Activated naive CD8-positive, alpha-beta T cell treated with anti-CD3 and anti-CD28 coated beads, Interleukin-2, amount 10 ng/mL, durations not matched to agents 7 days and 5 days (primary cell): ENCODE measurements at places on chromosomes 4 and X. TPM values are rescaled to one million over a fixed set of nuclear protein-coding genes. Genes with fewer than 3 reads are reported as not detected.

GRCh38 chr4:74873545-74874301 lies 59.2 kb upstream of the PARM1 start:
- peaks cover 4% of the 10 kb centered on the region for H3K27me3 ChIP-seq
- H3K4me1 ChIP-seq, result no peaks in the 10 kb centered on the region
- H3K27ac ChIP-seq, result no peak overlapping the region
- no peaks in the 10 kb centered on the region for H3K36me3 ChIP-seq
- DNase-seq, result no peak

- H3K27me3 ChIP-seq, result peaks cover 3% of the 10 kb centered on the region
- H3K36me3 ChIP-seq, result no peaks in the 10 kb centered on the region
- H3K4me3 ChIP-seq, result no peak overlapping the region
- H3K27ac ChIP-seq, result no peak overlapping the region
Observed at GRCh38 chr4:55030589-55030988, 94.8 kb downstream of the KDR start.

- peaks cover 1% of the 10 kb centered on the region for H3K36me3 ChIP-seq
- no peak overlapping the region for H3K27ac ChIP-seq
- DNase-seq, result no peak
- no peaks in the 10 kb centered on the region for H3K27me3 ChIP-seq
- H3K4me3 ChIP-seq, result no peak overlapping the region
Observed at GRCh38 chr4:4491396-4491893, 50.4 kb downstream of the STX18 start.

DNA sequence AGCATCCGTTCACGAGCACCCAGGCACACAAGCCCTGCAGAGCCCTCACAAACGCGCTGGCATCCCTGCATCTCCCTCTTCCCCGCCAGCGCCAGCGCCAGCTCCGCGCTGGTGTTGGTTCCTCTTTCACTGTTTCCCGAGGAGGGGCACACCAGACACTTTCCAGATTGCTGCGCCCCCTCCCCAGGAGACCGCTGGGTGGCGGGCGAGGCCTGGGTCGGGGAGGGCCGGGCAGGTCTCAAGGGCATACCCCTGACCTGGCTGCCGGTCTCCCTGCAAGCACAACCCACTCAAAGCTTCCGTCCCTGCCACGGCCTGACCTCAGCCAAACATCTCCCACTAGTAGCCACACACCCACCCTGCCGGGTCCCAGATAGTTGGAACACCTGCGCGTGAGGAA lies 2.2 kb upstream of the NKX1-1 start:
- peak overlapping the region; percentile 37 for H3K4me3 ChIP-seq
- H3K36me3 ChIP-seq, result peaks cover 2% of the 10 kb centered on the region
- H3K27me3 ChIP-seq, result peaks cover 37% of the 10 kb centered on the region
- H3K27ac ChIP-seq, result peak overlapping the region; percentile 72

Gene PLCXD1
- 61.2 TPM for total RNA-seq

- no peaks in the 10 kb centered on the region for H3K36me3 ChIP-seq
- DNase-seq, result no peak
- H3K4me1 ChIP-seq, result no peaks in the 10 kb centered on the region
Observed at GRCh38 chrX:5683996-5684395, 544.7 kb downstream of the NLGN4X start.

Gene GALNTL6
- not detected for total RNA-seq

DNA sequence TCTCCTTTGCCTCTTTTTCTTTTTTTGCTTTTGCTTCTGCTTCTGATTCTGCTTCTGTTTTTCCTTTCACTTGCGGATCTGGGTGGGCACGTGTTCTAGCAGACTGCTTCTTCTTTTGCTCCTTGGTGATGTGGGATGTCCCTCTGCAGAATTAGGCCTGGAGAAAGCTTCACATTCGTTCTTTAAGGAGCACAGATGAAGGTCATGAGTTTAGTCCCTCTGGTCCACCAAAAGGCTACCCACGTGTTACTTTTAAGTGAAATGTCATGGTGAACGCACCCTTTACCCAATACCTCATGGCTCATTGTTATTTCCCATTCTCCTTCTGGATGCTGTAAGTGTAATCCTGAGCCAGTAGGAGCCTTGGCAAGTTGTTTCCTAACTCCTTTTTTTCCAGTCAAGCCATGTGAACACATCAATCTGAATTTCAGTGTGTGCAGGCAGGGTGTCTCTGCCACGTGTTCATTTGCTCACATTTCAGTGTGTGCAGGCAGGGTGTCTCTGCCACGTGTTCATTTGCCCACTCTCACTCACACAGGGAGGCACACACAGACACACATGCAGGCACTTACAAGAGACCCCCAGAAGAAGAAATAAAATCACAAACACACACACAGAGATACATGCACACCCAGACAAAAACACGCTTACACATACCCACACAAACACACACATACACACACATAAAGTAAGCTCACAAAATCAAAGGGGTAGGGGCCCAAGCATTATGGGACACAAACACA lies 36.9 kb downstream of the NBDY start:
- no peak for DNase-seq
- H3K36me3 ChIP-seq, result peaks cover 8% of the 10 kb centered on the region
- peaks cover 38% of the 10 kb centered on the region for H3K4me1 ChIP-seq
- H3K27ac ChIP-seq, result peak overlapping the region; percentile 95
- H3K27me3 ChIP-seq, result no peaks in the 10 kb centered on the region
- peak overlapping the region; percentile 76 for H3K4me3 ChIP-seq

Gene TEX13B
- not detected for total RNA-seq

Gene PROM1
- total RNA-seq, result not detected

DNA sequence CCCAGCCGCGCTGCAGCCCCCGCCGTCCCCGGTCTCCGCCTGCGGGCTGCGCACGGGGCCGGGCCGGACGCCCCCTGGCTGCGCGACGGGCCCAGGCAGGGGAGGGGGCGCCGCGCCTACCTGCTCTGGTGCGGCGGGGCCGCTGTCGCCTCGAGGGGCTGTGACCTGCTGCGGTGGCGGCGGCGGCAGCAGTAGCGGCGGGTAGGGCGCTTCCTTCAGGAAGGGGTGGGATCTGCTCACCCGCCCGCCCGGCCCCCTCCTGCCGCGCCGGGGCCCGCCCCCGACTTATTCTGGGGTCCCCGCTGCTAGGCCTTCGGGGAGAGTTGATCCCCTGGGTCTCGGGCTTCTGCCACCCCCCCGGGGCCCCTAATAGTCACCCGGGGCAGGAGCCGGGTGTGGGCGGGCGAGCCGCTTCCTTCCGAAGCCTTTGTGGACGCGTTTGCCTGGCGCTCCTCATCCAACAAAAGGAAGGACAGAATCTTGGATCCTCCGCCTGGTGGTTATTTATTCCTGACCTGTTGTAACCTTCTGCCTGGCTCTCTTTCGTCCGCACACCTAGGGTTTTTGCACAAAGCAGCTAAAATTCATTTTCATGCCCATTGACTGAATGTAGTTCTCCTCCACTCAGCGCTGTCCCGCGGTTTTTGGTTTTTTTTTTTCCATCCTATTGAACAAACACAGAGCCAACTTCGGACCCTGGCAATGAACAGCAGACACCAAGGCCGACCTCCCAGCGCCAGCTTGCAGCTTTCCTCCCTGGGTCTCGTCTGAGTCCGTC lies at the start of gene TMEM150C:
Gene TMEM150C, minus strand, starts transcription at position 203 of the 778 bp plus-strand sequence. CDS start 57,331 bp downstream, outside the sequence.
- no peak within 1 kb of the TSS for H3K27ac ChIP-seq
- peak; percentile 44 for DNase-seq
- H3K4me3 ChIP-seq, result peak within 1 kb of the TSS; percentile 74
- H3K36me3 ChIP-seq, result no peaks in the 10 kb centered on the region
- H3K27me3 ChIP-seq, result peaks cover 64% of the 10 kb centered on the region
- peaks cover 10% of the 10 kb centered on the region for H3K4me1 ChIP-seq

Gene RASSF6
- 0.06 TPM for total RNA-seq

DNA sequence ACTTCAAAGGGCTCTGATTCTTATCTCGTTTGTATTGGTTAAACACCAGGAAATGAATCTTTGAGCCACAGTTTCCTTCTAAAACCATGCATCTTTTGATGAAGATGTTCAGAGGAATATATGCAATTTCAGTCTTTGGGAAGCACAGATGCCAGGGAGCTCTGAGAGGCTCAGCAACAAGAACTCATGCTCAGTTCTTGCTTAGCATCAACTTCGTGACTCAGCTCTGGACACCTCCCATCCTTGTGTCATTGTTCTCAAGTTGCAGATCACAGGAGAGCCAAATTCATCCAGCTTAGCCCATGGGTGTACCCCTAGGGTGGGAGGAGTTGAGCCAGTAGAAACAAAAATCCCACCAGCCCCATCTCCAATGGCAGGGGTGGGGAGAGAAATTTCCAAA lies 219.6 kb upstream of the MAOA start:
- no peak overlapping the region for H3K4me3 ChIP-seq
- H3K27ac ChIP-seq, result no peak overlapping the region
- no peaks in the 10 kb centered on the region for H3K4me1 ChIP-seq

Gene IL21
- not detected for total RNA-seq

Gene MAGED4
- total RNA-seq, result 1.5 TPM

DNA sequence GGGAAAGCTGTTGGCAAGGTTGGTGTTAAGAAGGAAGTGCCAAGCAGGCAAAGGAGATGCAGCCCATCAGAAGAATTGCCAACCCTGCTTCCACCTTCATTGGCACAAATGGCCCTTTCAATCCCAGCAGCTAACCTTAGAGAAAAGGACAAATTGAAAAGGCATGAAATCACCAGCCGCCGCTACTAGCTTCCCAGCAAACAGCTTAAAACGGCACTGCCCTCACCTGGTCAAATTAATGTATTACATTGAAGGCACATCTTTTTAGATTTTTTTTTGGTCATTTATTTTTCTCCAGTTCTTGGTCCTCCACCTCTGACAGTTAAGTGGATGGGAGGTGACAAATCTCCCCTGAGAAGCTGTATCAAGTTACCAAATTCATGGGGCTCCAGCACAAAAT lies 51.0 kb upstream of the NHSL2 start:
- no peak overlapping the region for H3K27ac ChIP-seq
- no peaks in the 10 kb centered on the region for H3K36me3 ChIP-seq
- H3K4me3 ChIP-seq, result no peak overlapping the region
- no peak for DNase-seq

Gene CITED1
- 0.40 TPM for total RNA-seq

Gene NUP62CL
- 3.5 TPM for total RNA-seq

GRCh38 chrX:151754047-151754429 lies 19.5 kb downstream of the CNGA2 start:
- no peaks in the 10 kb centered on the region for H3K4me1 ChIP-seq
- H3K27me3 ChIP-seq, result peaks cover 2% of the 10 kb centered on the region
- no peak overlapping the region for H3K4me3 ChIP-seq
- DNase-seq, result no peak
- no peaks in the 10 kb centered on the region for H3K36me3 ChIP-seq

- H3K27me3 ChIP-seq, result no peaks in the 10 kb centered on the region
- no peak overlapping the region for H3K4me3 ChIP-seq
- no peak overlapping the region for H3K27ac ChIP-seq
- no peak for DNase-seq
Observed at GRCh38 chrX:70336767-70337166, 46.9 kb downstream of the KIF4A start.

DNA sequence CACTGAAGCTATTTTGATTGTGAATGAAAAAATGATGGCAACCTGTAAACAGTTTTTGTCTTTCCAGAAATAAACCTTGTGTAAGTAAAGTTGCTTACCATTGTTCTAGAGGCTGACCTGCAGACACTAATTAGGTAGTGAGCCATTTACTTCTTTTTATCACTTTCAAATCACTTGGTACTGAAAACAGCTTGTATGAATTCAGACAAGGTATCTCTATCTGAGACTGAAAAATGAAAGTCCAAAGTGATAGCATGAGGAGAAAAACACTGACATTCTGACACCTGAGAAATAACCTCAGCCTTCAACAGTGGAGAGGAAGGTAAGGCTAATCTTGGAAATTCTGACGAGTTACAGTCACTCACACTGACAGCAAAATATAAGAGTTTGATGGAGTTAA lies 238.8 kb downstream of the GPC3 start:
- peaks cover 21% of the 10 kb centered on the region for H3K4me1 ChIP-seq
- DNase-seq, result no peak
- no peaks in the 10 kb centered on the region for H3K36me3 ChIP-seq

Gene ATP1B4
- total RNA-seq, result not detected

GRCh38 chrX:16196829-16197228 lies 29.5 kb downstream of the MAGEB17 start:
- no peaks in the 10 kb centered on the region for H3K4me1 ChIP-seq
- H3K4me3 ChIP-seq, result no peak overlapping the region
- H3K36me3 ChIP-seq, result no peaks in the 10 kb centered on the region
- no peak for DNase-seq

Gene PLXNB3
- 2.1 TPM for total RNA-seq

- H3K4me3 ChIP-seq, result no peak overlapping the region
- H3K4me1 ChIP-seq, result peaks cover 23% of the 10 kb centered on the region
- no peaks in the 10 kb centered on the region for H3K27me3 ChIP-seq
- no peaks in the 10 kb centered on the region for H3K36me3 ChIP-seq
- H3K27ac ChIP-seq, result no peak overlapping the region
Observed at GRCh38 chrX:39195156-39195555, 393.9 kb downstream of the MID1IP1 start.

GRCh38 chrX:144275367-144275766 lies 391.5 kb downstream of the UBE2NL start:
- no peak for DNase-seq
- no peaks in the 10 kb centered on the region for H3K36me3 ChIP-seq
- no peaks in the 10 kb centered on the region for H3K27me3 ChIP-seq
- no peaks in the 10 kb centered on the region for H3K4me1 ChIP-seq

Gene CDK16
- 62.3 TPM for total RNA-seq

Gene CENPE
- 51.4 TPM for total RNA-seq
